ENCODE measurements at places on chromosomes 7 and 10. TPM values are rescaled to one million over a fixed set of nuclear protein-coding genes. Genes with fewer than 3 reads are reported as not detected.

- no peak for DNase-seq
These were observed 48.7 kb downstream of the BTRC start for GRCh38 chr10:101402711-101403110.

DNA sequence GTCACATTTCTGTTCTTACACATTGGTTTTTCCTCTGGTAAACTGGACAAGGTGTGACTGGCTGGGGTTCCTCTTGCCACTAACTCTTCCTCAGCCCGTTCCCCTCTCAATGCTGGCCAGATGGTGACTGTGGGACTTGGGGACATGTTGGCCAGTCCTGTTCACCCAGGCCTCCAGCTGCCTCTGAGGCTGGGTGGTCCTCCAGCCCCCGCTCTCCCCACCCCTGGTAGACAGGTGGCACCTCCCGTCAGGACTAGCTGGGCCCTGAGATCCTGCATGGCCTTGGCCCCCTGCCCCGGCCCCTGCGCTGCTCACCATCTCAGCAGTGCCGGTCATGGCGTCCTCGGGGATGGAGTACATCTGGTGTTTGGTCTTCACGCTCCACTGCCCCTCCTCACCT lies 10.8 kb upstream of the MYL7 start:
- no peak for DNase-seq

DNA sequence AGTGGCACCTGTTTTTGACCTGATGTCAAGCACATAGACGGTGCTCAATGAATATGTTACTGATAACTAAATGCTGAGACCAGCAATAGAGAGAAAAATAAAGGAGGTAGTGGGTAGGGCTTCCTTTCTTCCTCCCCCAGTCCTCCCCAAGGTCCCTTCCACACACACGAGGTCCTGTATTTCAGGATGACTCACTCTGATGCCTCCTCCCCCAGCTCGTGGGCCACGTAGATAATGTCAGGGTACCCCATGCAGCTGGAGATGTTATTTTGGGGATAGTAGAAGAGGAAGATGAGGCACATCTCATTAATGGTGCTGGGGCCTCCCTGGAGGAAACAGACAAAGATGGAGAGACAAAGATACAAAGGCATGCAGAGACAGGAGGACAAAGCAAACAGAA lies 17.3 kb downstream of the PRSS58 start:
- no peak for DNase-seq

DNA sequence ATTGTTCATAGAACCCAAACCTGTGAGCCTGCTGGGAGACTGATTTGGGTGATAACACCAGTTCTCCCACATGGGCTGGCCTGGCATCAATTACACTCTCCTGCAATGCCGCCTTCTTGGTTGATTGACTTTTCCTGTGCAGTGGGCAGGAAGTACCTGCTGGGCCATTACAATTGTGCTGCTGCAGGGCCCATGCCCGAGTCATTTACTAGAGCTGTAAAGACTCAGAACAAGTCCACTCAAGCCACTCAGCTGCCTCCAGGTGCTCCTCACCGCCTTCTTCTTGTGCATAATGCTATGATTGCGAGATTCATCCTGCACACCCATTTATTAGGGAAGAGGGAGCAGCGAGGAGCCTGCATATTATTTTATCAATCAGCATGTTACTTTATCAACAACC lies 264.0 kb downstream of the TCERG1L start:
- no peak for DNase-seq

GRCh38 chr7:14478834-14479510 lies 423.6 kb downstream of the DGKB start:
- no peak for DNase-seq

DNA sequence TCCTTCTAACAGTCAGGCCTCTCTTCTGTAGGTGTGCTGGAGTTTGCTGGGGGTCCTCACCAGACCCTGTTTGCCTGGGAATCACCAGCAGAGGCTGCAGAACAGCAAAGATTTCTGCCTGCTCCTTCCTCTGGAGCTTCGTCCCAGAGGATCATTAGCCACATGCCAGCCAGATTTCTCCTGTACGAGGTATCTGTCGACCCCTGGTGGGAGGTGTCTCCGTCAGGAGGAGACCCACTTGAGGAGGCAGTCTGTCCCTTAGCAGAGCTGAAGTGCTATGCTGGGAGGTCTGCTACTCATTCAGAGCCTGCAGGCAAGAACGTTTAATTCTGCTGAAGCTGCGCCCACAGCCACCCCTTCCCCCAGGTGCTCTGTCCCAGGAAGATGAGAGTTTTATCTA lies 611.1 kb upstream of the COBL start:
- DNase-seq, result no peak

DNA sequence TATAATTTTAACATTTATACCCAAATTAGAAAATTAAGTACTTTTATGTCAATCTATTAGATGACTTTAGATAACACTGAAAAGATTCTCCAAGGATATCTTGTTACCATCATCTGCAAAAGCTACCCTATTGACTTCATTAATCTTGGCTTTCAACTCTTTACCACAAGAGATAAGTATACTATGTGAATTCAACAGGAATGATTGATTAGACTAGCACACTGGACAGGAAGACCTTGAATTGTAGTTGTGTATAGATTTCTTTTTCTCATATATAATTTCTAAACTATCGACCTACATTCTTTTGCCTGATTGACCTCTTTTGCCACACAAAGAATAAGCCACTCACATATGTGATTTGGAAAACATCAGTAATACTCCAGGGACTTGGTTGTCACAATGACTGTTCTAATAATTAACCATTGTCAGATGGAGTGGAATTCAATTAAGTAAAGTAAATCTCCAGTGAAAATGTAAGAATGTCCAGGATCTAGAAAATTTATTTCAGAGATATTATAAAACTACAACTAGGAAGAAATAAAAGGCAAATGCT lies 1132.0 kb downstream of the SORCS1 start:
- DNase-seq, result no peak

DNA sequence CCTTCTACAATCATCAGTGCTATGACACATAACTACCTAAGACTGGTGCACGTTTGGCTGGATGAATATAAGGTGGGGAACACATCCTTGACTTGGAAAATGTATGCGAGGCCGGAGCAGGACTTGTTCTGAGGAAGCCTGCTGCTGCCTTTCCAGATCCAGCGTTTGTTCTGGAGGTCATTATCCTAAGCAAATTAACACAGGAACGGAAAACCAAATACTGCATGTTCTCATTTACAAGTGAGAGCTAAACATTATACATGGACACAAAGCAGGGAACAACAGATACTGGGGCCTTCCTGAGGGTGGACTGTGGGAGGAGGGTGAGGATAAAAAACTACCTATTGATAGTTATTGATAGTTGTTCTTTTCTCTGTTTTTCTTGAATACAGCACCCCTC lies 10.8 kb upstream of the GALNT11 start:
- DNase-seq, result no peak

- no peak for DNase-seq
These were observed 45.7 kb downstream of the BAIAP2L1 start for GRCh38 chr7:98355250-98355538.

DNA sequence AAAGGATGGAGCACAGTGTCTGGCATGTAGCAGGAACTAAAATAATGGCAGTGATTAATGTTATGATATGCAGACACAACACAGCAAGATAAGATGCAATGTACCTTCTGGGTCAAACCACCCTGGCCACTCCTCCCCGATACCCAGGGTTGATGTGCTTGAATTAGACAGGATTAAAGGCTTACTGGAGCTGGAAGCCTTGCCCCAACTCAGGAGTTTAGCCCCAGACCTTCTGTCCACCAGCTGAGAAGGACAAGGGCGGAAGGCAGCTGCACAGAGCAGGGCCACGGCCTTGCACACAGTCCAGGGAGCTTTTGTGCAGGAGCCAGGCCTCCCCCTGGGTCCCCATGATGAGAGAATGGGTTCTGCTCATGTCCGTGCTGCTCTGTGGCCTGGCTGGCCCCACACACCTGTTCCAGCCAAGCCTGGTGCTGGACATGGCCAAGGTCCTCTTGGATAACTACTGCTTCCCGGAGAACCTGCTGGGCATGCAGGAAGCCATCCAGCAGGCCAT lies at the start of gene RBP3:
Gene RBP3 (plus strand): TSS at position 226 of the 514 bp plus-strand sequence. CDS start 122 bp downstream, at position 348.
- DNase-seq, result no peak

GRCh38 chr7:37409461-37409860 lies 39.2 kb downstream of the ELMO1 start:
- DNase-seq, result no peak

DNA sequence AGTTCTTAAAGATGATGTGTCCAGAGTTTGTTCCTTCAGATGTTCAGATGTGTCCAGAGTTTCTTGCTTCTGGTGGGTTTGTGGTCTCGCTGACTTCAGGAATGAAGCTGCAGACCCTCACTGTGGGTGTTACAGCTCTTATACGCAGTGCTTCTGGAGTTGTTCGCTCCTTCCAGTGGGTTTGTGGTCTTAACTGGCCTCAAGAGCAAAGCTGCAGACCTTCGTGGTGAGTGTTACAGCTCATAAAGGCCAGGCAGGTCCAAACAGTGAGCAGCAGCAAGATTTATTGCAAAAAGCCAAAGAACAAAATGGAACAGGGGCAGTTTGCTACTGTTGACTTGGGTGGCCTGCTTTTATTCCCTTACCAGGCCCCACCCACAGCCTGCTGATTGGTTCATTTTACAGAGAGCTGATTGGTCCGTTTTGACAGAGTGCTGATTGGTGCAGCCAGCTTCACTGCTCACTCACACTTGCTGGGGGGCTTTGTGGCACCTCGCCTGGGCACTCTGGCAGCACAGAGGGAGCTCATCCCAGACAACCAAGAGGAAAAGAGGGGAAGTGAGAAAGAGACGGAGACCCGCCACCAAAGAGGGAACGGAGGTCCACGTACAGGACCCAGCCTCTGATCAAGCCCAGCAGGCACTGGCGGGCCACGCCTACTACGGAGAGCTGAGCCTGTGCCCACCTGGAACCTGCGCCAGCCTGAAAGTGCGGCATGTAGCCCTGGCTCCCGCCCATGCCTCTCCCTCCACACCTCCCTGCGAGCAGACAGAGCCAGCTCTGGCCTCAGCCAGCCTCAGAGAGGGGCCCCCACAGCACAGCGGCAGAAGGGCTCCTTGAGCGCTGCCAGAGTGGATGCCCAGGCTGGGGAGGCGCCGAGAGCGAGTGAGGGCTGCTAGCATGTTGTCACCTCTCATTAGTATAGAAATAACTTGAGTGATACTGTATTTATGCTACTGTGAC lies 55.8 kb upstream of the SEMA3C start:
- DNase-seq, result no peak

Gene SLF2
- 11.8 TPM for polyA plus RNA-seq

Gene PCLO
- polyA plus RNA-seq, result 0.27 TPM

Gene NODAL
- polyA plus RNA-seq, result 0.07 TPM

Gene MYH16
- polyA plus RNA-seq, result not detected

Gene WEE2
- polyA plus RNA-seq, result not detected

Data from B cell (primary cell).